Activated CD4-positive, alpha-beta T cell treated with anti-CD3 and anti-CD28 coated beads, Interleukin-2, amount 50 U/mL, for 48 hours (primary cell): ENCODE measurements at places on chromosomes 5 and 9.
A peak's percentile ranks its signal among the peaks of the same experiment; 100 is the strongest.

DNA sequence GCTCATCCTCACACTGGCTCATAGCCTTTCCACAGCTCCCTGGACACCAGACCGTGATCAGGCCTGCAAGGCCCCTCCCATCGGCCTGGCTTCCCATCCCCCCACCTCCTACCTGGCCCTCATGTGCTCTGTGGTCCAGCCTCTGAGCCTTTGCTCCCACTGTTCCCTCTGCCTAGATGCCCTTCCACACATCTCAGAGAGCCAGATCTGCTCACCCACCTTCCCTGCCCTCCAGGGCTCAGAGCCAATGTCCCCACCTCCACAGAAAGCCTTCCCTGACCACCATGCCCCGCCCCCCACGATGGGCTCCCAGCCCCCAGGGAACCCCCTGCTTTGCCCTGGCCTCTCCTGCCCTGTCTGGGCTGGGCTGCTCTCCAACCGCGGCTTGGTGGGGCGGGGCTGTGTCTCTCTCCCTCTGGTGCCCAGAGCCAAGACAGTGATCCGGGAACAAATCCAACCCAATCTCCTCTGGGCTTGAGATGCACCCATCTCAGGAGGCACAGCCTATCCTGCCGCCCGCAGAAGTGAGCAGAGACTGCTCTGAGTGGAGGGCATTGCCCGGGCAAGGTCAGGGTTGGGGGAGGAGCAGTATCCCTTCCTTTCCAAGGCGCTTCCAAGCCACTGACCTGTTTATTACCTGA, 1.6 kb downstream of the NINJ1 start:
- no peak for DNase-seq

DNA sequence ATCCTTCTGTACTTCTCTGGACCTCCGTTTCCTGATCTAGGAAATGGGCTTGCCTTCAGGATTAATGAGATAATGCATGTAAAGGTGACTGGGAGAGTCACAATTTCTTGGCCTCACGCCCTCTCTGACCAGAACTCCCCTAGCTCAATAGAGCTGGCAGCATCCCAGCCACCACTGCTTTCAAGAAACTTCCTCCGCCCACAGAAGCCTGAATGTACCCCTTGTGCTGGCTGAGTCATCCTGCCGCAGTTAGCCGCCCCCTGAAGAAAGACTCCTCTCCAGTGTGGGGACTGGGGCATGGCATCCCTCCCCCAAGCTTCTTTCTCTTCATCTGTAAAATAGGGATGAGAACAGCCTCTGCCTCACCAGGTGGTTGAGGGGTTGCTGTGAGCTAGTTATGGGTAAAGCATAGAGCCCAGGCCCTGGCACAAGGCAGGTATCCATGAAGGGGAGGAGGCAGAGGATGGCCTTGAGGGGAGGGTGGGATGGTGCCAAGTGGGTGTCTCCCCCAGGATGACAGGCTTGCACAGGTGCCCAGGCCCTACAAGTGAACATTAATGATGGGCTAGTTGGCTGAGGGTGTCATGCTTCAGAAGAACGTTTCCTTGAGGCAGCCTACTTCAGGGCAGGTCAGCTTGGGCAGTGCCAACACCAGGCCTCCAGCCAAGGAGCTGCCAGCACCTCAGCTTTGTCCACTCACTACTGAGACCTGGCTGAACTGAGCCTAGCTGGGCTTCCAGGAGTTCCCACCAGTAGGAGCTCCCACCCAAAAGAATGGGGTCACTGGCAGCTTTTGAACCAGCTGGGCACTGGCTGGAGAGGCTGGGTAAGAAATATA, 3.4 kb downstream of the PDLIM4 start:
- peak; percentile 62 for DNase-seq

DNA sequence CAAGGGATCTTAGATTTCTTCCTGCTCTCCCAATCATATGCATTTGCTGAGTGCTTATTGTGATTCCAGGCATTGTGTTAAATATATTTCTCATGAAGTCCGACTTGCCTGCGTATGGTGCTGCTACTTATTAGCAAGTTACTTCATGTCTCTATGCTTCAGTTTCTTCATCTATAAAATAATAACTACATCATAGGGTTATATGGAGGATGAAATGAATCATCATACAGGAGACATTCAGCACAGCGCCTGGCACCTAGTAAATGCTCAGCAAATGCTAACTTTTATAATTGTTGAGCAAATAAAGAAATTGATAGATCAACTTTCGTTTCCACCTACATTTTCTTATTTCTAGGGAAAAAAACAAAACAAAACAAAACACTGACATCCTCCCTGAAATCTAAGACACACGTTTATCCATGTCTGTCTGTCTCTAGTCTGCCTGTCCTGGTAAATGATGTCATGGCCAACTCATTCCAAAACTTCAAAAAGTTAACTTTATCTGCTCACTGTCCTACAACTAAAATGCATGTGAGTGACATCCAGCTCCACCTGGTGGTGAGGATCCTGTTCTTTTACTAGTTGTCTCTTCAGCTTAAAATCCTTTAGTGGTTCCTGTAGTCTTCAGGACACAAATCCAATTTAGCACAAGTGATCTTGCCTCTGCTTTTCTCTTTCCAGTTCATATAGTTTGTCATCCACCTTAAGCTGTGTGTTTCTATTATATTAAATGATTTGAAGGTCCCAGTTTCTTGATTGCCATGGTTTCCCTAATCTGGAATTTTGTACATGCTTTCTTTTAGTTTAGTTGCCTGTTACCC, 27.7 kb downstream of the PPP3R2 start:
- DNase-seq, result peak; percentile 50

DNA sequence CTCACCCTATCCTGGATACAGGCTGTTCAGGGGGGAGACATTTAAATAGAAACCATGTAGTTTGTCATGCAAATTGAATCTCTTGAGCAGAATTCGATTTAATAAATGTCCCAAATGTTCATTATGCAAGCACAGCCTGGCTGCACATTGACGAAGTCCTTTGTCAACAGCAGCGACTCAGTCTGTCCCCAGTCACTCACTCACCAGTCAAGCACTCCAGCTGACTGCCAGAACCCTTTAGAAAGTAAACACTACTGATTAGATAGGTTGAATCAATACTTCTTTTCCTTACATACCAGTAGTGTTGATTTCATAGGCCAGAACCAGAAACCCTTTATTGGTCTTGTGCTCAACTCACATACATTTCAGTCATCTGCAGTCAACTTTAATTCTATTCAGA, 27.5 kb downstream of the CDH6 start:
- DNase-seq, result no peak

- DNase-seq, result peak; percentile 82
Observed at GRCh38 chr5:88680253-88681132, 202.5 kb downstream of the MEF2C start.

DNA sequence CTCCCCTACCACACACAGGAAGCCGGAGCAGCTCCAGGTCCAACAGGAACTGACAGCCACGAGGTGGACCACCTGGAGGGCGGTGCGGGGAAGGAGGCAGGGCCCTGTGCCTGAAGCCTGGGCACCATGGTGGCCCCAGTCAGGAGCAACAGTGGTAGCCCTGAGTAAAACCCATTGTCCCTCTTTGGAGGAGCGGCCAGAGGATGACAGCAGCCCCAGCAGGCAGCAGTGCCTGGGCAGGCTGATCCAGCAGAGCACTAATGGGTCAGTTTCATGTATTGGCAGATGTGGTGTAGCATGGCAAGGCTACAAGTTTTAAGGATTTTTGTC, 47.7 kb upstream of the GARNL3 start:
- no peak for DNase-seq

DNA sequence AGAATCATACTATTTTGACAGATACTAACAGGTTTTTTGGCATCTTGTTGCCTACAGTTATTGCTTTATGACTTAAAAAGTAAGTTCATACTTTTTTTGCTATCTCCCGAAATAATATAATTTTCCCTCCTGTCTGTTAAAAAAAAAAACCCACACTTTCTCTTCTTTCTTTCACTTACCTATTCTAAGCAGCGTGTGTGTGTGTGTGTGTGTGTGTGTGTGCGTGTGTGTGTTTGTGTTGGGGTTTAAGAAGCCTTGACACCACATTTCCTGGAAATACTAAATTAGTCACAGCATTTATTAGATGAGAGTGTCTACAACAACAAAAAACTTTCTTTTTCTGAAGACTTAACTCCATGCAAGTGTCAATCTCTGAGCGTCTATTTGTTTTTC, 12.4 kb downstream of the TNFAIP8 start:
- peak; percentile 45 for DNase-seq

GRCh38 chr5:114524221-114524620, 162.4 kb downstream of the KCNN2 start:
- no peak for DNase-seq

GRCh38 chr9:17816431-17817027, 237.7 kb downstream of the SH3GL2 start:
- no peak for DNase-seq

- DNase-seq, result no peak
Observed at GRCh38 chr5:2565147-2565546, 186.3 kb downstream of the IRX2 start.

DNA sequence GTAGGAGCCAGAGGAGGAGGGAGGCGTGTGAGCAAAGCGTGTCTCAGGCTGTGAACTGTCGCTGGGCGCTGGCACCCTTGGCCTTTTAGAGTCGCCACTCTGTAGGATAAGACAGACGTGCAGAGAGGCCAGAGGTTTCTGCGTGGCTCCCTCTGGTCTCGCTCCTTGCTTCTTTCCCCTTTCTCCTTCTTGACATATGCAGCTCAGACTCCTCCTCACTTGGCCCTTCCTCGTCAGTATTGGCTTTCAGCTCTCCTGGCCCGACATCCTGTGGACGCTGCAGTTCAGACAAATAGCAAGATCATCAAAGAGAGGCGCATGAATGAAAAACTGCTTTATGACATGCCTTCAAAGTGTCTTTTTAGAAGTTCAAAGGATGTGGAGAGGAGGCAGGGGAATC, 116.8 kb upstream of the SPRY4 start:
- no peak for DNase-seq
